ENCODE measurements at places on chromosomes 6 and 20.

- no peak for DNase-seq
These were observed 191.5 kb downstream of the MCHR2 start for GRCh38 chr6:99802396-99803031.

- DNase-seq, result no peak
These were observed 7.9 kb downstream of the ZC2HC1B start for GRCh38 chr6:143872201-143872600.

- no peak for DNase-seq
These were observed 9.5 kb upstream of the IGF2R start for GRCh38 chr6:159959165-159959975.

- DNase-seq, result no peak
These were observed 65.6 kb upstream of the PHACTR2 start for GRCh38 chr6:143612186-143612585.

GRCh38 chr20:40960101-40960500, 68.5 kb upstream of the TOP1 start:
- no peak for DNase-seq

- DNase-seq, result no peak
These were observed 95.2 kb upstream of the HDGFL1 start for GRCh38 chr6:22473991-22474682.

GRCh38 chr20:9149087-9149486, 80.2 kb downstream of the PLCB4 start:
- no peak for DNase-seq

DNA sequence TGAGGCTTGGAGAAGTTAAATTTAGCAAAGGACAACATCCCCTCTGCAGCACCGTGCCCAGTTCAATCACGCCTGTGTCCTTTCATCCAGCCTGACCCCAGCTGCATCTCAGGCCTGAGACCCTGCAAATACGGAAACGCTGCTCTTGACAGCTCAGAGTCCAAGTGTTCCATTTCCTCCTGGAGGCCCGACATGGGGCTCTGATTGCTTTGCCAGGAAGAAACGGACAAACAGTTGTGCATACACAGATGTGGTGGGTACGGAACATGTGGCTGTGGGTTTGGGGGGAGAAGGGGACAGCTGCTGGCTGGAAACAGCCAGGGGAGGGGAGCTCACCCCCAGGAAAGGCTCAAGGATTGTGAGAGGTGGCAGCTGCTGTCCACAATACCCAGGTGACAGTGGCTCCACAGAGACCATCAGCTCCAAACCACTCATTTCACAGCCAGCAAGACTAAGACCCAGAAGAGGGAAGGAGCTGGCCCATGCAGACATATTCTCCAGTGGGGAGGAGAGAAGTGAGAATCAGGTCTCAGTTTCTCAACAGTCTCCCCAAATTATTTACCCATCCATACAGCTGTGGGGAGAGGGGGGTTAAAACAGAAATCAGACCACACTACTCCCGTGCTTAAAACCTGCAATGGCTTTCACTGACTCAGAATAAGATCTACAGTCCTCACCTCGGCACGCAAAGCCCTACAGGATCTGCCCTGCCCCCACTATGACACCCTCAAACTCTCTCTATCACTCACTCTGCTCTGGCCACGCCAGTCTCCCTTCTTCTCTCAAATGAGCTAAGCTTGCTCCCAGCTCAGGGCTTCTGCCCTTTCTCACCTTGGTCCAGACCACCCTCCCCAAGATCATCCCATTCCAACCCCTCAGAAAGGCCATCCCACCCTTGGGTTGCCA, 89.1 kb downstream of the PREX1 start:
- no peak for DNase-seq

DNA sequence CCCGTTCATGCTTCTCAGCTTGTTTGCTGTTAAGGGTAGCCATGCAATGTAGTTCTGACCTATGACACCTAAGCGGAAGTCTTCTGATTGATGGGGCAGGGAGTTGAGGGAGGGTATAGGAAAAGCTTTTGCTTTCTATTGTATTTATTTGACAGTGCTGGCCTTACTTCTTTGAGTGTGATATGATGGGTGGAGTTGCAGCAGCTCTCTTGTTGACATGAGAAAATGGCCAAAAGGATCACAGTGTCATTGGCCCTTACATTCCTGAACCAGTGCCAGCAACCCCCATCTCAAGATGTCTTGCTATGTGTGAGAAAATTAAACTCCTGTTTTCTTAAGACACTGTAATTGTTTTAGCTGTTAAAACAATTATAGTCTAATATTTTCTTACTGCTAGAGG, 117.5 kb downstream of the SAMD5 start:
- DNase-seq, result no peak

DNA sequence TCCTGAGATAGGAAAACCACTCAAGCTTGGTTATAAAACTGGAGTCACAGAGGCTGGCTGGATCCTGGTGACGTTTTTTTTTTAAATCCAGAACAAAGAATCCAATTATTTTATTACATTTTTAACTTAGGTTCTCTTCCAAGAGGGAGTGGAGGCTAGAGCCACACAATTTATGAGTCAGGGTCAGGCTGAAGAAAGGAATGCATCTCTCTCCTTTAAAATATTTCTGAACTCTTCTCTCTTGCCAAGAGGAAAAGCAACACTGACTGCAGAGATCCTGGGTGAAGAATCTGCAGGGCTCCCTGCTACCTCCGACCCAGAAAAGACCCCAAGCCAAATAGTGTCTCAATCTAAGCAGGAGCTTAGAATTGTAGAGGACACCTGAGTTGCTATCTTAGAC, 88.5 kb upstream of the SSTR4 start:
- no peak for DNase-seq

DNA sequence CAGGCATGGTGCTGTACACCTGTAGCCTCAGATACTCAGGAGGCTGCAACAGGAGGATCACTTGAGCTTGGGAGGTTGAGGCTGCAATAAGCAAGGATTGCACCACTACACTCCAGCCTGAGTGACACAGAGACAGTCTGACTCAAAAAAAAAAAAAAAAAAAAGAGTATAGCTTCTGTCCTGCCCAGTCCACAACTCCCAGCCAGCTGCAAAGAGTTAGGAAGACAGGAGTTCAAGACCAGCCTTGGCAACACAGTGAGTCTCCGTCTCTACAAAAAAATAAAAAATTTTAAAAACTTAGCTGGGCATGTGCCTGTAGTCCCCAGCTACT, 28.3 kb upstream of the TLDC2 start:
- DNase-seq, result no peak

GRCh38 chr20:37011147-37011546, 59.6 kb upstream of the SAMHD1 start:
- no peak for DNase-seq

DNA sequence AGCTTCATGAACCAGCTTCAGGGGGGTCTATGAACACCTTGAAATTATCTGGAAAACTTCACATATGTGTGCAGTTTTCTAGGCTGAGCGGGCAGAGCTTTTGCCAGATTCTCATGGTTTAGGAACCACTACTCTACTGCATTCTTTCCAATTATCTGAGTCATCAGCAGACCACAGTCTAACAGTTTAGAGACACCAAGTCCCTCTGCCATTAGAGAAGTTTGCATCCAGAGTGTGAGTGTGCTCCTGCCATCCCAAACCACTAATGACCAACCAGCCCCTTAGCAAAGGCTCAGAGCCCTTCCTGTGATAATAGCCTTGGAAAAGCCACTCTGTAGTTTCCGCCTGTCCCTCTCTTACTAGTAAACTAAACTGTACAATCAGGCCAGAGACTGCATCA, 96.8 kb downstream of the PHACTR1 start:
- no peak for DNase-seq

DNA sequence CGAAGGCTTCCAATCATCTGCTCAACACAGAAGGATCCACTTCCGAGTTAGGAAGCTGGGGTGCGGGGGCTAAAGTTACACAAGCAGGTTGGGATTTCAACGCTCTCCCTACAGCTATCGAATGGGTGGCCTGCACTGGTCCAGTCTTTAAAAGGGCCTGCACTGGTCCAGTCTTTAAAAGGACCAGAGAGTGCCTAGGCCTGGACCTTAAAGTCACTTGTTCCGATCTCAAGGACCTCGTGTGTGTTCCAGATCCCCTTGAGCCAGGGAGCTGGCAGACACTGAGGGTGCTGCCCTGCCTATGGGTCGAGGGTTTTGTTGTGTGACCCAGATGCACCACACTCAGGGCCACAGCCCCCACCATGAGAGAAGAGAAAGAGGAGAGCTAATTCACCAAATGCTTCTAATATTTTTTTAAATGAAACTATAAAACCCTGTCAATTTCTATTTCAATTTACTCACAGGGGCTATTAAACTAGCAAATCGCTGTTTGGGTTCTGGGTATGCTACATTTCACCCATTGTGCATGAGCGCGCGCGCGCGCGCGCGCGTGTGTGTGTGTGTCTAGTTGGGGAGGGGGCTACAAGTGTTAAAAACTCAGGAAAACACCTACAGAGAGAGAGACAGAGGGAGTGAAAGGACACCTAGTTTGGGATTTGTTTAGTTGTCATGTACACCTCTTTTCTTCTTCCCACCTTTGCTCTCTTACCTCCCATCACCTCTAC, 7.5 kb downstream of the TFAP2B start:
- DNase-seq, result no peak

- no peak for DNase-seq
These were observed 4.8 kb downstream of the ZCCHC3 start for GRCh38 chr20:301886-302848.

DNA sequence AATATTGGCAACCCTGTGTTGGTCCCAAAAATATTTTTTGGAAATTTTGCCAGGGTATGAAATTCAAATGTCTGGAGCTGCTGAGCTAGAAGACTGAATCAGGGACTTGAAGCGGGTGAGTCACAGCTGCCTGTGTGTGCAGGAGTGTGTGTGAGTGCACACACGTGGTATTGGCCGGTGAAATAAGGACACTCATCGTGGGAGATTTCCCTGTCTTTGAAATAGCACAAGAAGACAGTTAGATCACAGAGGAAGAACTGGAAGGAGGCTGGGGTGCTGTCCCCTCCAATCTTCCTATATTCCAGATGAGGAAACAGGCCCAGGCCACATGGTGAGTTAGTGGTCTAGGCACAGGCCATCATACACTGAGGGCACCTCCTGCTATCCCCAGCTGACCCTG, 123.8 kb upstream of the MLN start:
- no peak for DNase-seq

- no peak for DNase-seq
These were observed 115.7 kb upstream of the RALGAPA2 start for GRCh38 chr20:20827992-20828597.

- DNase-seq, result no peak
These were observed 94.7 kb downstream of the ANKRD6 start for GRCh38 chr6:89527634-89528033.

- no peak for DNase-seq
These were observed 130.9 kb upstream of the PTPN1 start for GRCh38 chr20:50379049-50379990.

- no peak for DNase-seq
These were observed 73.3 kb downstream of the ADGRG6 start for GRCh38 chr6:142374965-142375733.

DNA sequence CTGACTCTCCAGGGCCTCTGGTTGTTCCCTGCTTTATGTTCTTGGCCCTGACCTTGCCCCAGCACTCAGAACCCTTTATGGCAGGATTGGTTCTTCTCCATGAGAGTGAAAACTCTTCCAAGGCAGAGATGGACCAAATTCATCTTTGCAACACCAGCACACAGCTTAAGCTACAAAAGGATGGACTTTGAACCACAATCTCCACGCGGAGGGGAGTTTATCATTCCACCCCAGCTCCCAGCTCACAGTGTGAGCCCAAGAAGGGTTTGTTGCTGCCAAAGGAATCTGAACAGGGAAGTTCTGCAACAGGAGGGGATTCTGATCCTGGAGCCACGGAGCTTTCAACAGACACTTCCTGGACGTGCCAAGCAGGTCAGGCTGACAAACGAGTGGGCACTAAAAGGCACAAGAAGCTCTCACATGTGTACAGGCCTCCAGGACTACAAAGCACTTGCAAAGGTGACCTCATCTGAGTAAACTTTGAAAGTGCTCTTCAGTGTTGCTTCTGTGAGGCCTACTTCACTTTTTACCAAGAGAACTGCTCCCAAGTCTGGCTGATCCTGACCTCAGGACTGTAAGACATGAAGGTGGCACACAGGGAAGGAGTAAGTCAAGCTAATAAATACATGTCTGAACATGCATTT, 8.9 kb downstream of the FITM2 start:
- no peak for DNase-seq

DNA sequence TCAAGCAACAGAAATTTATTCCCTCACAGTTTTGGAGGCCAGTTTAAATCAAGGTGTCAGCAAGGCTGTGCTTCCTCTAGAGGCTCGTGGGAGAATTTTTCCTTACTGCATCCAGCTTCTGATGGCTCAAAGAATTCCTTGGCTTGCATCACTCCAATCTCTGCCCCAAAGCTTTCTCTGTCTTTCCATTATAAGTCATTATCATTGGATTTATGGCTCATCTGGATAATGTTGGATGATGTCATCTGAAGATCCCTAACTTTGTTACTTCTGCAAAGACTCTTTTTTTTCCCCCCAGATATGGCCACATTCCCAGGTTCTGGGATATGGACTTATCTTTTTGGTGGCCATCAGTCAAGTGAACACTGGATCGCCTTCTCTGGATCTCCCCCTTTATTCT, 146.3 kb upstream of the B3GAT2 start:
- no peak for DNase-seq

DNA sequence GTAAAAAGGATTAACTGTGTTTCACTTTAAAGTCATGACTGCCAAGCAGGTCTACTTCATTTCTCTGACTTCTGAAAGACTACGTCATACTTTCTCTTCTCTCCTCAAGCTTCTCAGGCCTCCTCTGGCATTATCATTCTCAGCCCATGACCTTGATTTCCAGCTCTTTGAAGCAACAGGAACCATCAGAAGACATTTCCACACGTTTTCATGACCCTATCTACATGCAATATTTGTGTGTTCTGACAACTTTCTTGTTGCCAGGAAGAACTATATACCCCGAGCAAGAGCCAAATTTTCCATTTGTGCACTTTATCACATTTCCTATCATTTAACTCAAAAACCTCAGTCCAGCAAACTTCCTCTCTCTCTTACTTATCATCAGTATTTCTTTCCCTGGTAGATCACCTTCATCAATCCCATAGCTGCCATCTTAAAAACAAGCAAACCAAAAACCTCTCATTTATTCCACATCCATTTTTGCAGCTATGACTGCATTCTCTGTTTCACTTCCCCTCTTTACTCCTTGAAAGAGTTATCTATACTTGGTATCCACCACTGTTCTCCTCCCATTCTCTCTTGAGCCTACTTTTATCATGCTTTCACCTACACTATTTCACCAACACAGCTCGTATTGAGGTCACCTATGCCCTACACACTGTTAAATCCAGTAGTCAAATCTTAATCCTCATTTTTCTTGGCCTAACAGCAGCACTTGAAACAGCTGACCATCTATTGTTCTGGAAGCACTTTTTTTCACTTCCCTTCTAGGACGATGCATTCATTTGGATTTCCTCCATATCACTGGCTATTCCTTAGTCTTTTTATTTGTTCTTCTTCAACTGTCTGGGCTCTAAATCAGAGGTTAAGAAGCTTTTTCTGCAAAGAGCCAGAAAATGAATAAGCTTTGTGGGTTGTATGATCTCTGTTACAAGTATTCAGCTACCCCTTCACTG, 47.1 kb downstream of the STX7 start:
- DNase-seq, result no peak

DNA sequence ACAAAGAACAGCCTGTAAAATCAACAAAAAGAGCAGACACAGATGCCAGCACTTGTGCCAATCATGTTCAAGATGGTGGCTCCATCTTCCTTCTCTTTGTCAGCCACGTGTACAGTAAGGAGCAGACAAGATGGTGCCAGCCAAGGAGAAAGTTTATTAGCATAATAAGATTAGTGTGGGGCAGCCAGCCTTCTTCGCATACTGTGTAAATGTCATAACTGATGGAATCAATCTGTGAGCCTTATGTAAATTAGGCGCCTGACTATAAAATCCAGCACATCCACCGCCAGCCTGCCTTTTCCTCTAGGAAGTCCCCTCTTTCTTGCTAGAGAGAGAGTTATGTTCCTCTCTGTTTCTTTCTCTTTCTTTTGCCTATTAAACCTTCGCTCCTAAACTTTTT, 99.7 kb upstream of the RALGAPA2 start:
- DNase-seq, result no peak

All from dorsolateral prefrontal cortex (tissue), 122 donors.